Keratinocyte (primary cell): ENCODE measurements at places on chromosomes 5 and 9.

DNA sequence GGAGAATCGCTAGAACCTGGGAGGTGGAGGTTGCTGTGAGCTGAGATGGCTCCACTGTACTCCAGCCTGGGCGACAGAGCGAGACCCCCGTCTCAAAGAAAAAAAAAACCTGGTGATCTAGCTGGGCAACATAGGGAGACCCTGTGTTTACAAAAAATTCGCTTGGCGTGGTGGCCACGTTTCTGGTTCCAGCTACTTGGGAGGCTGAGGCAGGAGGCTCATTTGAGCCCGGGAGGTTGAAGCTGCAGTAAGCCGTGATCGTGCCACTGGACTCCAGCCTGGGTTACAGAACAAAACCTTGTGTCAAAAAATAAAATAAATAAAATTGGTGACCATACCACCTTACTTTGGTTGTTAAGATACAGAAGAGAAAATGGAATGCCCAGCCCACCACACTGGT lies 1.8 kb upstream of the HNRNPAB start:
- no peak for DNase-seq

DNA sequence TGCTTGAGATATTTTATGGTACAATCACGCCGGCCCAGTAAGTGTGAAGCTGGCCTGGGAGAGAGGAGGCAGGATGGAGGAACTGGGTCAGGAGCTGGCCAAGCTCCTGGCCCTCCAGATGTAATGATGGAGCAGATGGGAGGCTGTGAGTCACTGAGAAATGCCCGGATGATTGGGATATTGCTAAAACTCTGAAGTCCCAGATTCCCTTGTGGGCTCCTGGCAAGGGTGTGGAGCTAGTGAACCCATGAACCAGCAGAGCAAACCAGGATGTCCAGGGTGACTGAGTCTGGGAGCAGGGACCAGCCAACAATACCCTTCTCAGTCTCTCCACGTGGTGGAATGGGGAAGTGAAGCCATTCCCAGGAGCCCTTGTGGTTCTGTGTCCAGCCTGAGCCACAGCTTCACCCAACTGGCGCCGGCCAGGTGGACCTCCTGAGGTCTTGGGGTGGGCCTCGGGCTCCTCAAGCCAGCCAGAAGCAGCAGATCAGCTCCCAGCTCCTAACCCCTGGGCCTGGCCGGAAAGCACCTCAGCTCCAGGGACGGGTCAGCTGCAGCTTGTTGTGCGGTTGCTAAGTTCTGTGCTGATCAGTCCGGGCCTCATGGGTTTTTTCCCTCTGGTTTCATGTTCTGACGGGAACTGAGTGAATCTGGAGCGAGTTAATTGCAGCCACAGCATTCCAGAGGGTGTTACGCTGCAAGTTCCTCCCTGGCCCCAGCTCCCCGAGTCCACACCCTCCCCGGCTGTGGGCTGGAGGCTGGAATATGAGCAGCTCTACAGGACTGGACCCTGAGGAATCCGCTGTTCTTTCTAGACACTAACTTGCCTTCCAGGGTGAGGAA lies 37.6 kb downstream of the DUSP1 start:
- DNase-seq: peak; percentile 93

- DNase-seq: no peak
Observed at GRCh38 chr9:14722391-14723035, at the start of gene CER1. TSS of gene CER1 (minus strand) at chr9:14722733. CDS start at chr9:14722672, 61 bp downstream.

GRCh38 chr5:151332857-151333256 lies 14.5 kb downstream of the SLC36A2 start:
- no peak for DNase-seq

- DNase-seq: no peak
Observed at GRCh38 chr5:31825518-31826068, 186.7 kb downstream of the PDZD2 start.

GRCh38 chr5:115180165-115180709 lies 10.5 kb upstream of the TRIM36 start:
- DNase-seq: no peak

GRCh38 chr5:135007749-135008363 lies 26.2 kb downstream of the PITX1 start:
- no peak for DNase-seq

DNA sequence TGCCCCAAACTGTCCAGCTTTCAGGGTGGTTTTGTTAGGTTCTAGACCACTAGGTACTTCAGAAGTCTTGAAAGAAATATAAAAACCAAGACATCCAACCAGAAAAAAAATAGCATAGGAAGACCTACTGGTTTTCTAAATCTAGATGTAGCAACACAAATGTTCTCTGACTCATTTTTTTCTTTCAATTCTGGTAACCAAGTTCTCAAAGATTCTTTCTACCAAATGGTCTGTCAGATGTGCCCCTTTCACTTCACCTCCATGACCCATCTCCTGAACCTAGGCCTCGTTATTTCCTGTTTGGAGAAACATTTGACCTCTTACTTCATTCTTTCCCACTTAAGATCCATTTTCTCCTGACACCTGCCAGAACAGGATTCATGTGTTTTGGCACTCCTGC lies 355.3 kb downstream of the KIAA0825 start:
- DNase-seq: no peak

- no peak for DNase-seq
Observed at GRCh38 chr5:147170603-147171002, 64.2 kb upstream of the STK32A start.

DNA sequence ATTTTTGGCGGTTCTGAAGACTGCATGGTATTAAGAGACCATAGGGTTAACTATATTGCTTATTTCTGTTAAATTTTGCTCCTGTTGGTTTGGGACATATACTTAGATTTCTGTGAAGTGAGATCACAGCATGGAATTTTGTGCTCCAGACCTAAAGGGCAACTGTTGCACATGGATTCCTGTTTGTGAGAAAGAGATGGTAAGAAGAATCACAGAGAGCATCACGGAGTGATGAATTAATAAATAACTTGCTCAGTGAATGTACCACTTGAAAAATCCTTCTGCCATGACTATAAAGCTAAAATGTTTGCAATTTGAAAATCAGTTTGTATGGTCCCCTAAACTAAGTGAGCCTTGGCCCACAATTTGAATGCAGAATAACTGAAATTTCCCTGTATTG lies 4.5 kb downstream of the PSAT1 start:
- no peak for DNase-seq

- DNase-seq: no peak
Observed at GRCh38 chr9:132679946-132680625, 9.8 kb downstream of the GTF3C4 start.

DNA sequence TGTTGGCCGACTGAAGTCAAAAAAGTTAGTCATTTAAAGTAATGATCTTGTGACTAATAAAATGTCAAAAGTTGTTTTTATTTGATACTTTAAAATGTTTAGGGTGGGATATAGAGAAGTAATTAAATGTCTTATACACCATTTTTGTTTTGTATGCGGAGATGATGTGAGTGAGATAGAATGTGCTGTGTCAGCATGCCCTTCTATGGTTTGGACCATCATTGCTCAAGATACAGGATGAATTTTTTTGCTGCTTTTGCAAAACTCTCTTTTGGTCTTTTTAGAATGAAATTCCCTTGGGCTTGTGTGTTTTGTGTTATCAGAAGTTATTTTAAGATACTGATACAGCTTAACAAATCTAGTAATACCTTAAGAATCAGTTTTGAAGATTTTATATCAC lies 12.5 kb downstream of the SRFBP1 start:
- no peak for DNase-seq

- no peak for DNase-seq
Observed at GRCh38 chr5:3375586-3376311, 219.9 kb upstream of the IRX1 start.

DNA sequence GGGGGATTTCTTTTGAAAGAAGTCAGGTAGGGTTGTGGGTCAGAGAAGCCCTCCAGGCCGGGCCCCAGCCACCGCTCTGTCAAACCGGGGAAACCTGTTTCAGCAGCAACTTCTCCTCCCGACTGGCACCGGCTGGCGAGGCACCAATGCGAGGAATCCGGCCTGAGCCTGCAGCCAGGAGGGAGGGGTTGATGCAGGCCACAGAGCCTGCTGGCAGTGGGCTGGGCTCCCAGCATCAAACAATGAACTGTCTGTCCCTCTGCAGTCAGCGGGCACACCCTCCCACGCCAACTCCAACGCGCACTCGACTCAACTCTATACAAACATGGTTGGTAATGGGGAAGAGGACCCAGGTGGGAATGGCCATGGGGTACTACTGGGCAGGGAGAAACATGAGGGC lies 12.1 kb downstream of the PCDH1 start:
- peak; percentile 32 for DNase-seq

DNA sequence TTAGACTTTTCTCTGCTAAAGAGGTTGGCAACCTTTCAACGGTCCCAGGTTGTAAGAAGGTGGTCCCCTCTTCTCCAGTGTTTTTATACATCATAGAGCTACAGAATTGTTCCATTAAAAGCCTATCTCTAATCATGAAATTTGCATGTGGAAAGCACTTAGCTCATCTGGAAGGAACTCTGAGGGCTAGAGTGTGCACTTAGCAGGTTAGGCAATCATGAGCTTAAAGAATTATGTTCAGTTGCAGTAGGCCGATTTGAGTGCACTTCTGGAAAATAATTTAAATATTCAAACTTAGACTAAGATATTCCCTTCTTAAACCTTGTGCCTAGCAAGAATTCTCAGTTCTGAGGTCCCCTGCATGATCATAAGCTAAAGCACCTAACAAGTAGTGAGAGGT lies 468.7 kb downstream of the SPATA31D1 start:
- DNase-seq: no peak

DNA sequence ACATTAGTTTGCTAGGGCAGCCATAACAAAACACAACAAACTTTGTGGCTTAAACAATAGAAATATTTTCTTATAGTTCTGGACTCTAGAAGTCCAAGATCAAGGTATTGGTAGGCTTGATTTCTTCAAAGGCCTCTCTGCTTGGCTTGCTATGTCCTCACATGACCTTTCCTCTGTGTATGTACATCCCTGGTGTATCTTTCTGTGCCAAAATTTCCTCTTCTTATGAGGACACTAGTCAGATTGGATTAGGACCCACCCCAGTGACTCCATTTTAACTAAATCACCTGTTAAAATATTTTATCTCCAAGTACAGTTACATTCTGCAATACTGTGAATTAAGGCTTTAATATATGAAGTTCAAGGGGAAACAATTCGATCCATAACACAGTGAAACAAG lies 168.9 kb upstream of the CCNH start:
- no peak for DNase-seq

DNA sequence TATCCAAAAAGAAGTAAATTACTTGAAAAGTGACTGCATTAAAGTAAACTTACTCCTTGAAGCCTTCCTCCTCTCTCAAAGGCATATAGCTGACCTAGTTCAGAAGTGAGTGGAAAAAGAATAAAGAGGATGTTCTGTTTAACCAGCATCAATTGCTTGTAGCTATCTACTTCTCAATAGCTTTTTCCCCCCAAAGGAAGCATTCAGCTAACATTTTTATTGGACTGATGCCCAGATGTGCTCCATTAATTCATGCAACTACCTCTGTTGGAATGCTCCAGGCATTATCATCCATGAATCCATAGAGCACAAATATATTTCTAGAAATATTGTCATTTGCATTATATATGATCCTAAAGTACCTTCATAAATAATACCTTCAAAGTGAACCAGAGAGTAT lies 132.8 kb downstream of the RASEF start:
- no peak for DNase-seq

DNA sequence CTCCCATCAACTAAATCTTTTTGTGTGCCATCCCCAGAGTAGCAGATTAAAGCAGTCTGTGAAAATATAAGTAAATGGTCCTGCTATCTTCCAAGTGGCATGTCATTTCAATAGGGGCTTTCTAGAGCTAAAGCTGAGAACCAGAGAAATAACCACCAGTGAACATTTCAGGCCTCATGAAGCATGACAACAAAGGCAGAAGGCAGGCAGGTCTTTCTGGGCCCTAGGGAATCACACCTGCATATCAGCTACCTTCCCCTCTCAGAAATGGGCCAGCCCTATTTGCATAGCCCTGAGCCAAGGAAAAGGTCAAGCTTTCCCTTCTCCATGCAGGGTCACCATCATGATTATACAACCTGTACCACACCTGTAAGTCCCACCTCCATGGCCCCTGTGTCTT lies 205.3 kb downstream of the DEPDC1B start:
- DNase-seq: no peak

DNA sequence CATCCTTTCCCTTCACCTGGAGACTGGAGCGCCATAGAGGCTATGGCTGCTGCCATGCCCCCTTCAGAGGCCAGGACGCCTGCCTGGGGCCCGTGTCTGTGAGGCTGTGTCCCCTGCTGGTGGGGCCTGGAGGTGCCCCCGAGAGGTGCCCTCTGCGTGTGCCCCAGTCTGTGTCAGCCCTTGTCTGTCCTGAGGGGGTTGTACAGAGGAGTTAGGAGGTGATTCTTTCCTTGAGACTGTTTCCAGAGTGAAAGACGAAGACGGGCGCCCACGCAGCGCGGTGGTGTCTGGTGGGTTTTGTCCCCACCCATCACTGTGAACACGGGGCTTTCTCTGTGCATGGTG lies 24.6 kb downstream of the TRAF2 start:
- no peak for DNase-seq

DNA sequence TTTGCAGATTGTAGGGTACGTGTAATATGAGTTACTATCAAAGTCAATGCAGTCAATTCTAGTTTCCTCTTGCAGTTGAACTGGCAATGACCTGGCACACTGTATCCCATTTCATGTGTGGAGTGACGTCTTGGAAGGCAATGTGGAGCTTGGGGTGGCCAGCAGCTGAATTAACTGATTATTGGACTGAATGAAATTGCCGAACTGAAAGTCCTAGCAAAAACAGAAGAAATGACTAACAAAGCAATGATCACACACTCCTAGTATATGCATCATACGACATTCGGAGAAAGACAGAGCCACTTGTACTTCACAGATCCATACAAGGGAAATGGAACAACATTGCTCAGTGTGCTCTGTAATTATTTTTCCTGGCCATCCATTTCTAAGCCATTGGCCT lies 259.1 kb upstream of the DAPK1 start:
- DNase-seq: no peak

GRCh38 chr5:96896806-96897205 lies 20.5 kb downstream of the ERAP2 start:
- DNase-seq: no peak

GRCh38 chr9:119453980-119454379 lies 84.7 kb upstream of the BRINP1 start:
- peak; percentile 26 for DNase-seq

GRCh38 chr5:142873831-142874230 lies 103.7 kb downstream of the ARHGAP26 start:
- DNase-seq: no peak

- DNase-seq: no peak
Observed at GRCh38 chr9:93809204-93809940, 145.8 kb downstream of the BARX1 start.

GRCh38 chr5:39302472-39302871 lies 61.8 kb downstream of the C9 start:
- no peak for DNase-seq

GRCh38 chr5:2758632-2759031 lies 7.2 kb upstream of the IRX2 start:
- no peak for DNase-seq

GRCh38 chr9:87494970-87495471 lies 2.6 kb upstream of the DAPK1 start:
- peak; percentile 4 for DNase-seq

- DNase-seq: no peak
Observed at GRCh38 chr9:39587844-39588499, 232.5 kb downstream of the SPATA31A1 start.

- DNase-seq: no peak
Observed at GRCh38 chr5:126595486-126596083, 566 bp upstream of the ALDH7A1 start.

GRCh38 chr5:57658018-57658417 lies 175.4 kb upstream of the ACTBL2 start:
- DNase-seq: no peak

- no peak for DNase-seq
Observed at GRCh38 chr9:123318961-123319421, 37.0 kb upstream of the CRB2 start.

GRCh38 chr5:116299746-116300640 lies 215.2 kb downstream of the COMMD10 start:
- DNase-seq: no peak

GRCh38 chr9:128860937-128861336 lies 20.8 kb downstream of the KYAT1 start:
- DNase-seq: no peak
